ENCODE measurements at places on chromosomes 16 and 17.

DNA sequence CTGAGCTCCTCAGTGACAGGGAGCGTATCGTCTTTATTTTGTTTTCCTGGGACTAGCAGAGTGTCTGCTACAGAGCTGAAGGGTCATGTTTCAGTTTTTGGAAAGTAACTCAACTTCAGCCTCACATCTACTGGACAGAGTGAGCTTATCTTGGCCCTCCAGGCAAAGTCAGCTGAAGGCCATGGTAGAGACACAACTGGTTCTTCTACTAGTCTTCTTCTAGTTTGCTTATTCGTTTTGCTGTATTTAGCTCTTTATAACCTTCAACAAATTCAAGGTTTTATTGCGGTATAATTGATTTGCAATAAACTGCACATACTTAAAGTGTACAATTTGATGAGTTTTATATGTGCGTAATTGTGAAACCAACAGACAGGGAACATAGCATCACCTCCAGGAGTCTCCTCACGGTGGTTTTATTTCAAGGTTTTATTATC, 6.1 kb upstream of the PRKCA start:
- no peak for DNase-seq

DNA sequence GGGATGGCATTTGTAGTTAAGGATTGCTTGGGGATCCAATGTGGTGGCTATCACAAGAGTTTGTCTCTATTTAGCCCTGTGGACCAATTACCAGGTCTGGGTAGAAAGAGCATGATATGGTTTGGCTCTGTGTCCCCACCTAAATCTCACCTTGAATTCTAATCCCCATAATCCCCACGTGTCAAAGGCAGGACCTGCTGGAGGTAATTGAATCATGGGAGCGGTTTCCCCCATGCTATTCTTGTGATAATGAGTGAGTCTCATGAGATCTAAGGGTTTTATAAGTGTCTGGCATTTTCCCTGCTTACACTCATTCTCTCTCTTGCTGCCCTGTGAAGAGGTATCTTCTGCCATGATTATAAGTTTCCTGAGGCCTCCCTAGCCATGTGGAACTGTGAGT, 86.4 kb upstream of the HS3ST4 start:
- DNase-seq, result no peak

GRCh38 chr16:58339452-58339981, 44.7 kb upstream of the PRSS54 start:
- no peak for DNase-seq

DNA sequence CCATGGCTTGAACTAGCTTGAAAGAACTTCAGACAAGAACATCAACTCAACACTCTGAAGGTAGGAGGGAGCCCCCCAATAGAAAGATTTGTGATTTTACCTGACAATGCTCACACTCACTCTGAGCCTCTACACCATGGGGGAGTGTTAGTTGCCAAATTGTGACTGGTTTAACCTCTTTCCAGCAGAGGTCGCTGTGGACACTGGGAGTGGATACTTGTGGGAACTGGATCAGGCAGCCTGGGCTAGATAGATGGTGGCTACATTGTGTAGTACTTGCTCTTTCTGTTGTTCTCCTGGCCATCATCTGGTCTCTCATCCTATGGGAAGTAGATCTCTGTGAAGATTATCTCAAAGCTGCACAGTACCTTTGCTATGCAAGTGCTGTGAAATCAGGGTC, 2.9 kb downstream of the SMPD3 start:
- no peak for DNase-seq

DNA sequence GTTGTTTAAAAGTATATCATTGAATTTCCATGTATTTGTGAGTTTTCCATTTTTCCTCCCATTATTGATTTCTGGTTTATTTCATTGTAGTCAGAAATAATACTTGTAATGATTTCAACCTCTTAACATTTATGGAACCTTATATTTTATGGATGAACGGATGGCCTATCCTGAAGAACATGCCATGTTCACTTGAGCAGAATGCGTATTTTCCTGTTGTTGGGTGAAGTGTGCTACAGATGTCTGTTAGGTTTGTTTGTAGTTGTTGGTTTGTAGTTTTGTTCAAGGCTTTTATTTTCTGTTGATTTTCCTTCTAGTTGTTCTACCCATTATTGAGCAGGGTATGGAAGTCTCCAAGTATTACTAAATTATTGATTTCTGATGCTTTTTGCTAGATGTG, 107.2 kb upstream of the NACA2 start:
- no peak for DNase-seq

Data from stimulated activated CD4-positive, alpha-beta T cell treated with anti-CD3 and anti-CD28 coated beads, Interleukin-4, amount 100 ng/mL, for 4 hours (primary cell).